ENCODE measurements at places on chromosomes 3 and 15.

GRCh38 chr3:134251731-134252391, 1.2 kb upstream of the RYK start:
- no peak for DNase-seq

DNA sequence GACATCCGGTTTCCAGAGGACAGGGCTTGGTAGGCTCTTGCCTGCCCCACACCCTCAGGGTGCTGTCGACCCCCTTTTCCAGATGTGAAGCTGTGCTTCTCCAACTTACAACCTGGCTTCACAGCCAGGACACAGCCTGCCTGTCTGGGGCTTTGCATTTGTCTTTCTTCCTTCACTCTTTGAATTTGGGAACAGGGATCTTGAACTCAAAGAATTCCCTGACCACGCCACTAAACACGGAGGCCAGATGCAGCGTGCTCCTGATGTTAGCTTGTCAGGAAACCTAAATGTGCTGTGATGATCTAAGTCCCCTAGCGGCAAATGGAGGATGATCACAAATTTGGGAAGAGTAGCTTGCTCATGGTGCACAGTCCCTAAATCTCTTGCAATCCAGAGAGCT, 244.8 kb upstream of the RGMA start:
- no peak for DNase-seq

- DNase-seq = no peak
Measured at GRCh38 chr3:37712421-37712820, 149.3 kb upstream of the CTDSPL start.

- no peak for DNase-seq
Measured at GRCh38 chr15:33442449-33442848, 131.7 kb downstream of the RYR3 start.

DNA sequence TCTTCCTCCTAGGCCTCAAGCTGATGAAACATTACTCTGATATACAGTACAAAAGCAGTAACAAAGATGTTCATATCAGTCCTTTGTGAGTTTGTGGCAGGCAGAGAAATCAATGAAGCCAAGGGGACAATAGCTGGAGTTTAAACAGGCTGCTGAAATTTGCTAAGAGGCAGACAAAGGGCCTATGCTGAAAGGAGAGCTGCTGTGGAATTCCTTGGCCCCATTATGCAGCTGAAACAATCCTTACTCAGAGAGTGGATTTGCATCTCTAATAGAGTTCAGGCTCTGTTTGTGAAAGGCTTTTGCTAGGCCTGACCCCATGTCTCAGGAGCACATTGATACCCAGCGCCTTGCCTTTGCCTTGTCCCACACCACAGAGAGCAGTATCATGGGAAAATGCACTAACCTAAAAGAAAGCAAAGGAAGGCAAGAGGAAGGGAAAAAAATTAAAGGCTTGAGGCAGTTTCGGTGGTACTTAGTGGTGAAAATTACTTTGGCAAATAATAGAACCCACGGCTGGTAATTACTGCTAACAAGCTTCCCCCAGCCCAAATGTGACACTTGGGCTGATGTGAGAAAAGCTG, 195.0 kb upstream of the EPHA3 start:
- no peak for DNase-seq

- DNase-seq = no peak
Measured at GRCh38 chr3:47580481-47580880, 1.8 kb upstream of the CSPG5 start.

DNA sequence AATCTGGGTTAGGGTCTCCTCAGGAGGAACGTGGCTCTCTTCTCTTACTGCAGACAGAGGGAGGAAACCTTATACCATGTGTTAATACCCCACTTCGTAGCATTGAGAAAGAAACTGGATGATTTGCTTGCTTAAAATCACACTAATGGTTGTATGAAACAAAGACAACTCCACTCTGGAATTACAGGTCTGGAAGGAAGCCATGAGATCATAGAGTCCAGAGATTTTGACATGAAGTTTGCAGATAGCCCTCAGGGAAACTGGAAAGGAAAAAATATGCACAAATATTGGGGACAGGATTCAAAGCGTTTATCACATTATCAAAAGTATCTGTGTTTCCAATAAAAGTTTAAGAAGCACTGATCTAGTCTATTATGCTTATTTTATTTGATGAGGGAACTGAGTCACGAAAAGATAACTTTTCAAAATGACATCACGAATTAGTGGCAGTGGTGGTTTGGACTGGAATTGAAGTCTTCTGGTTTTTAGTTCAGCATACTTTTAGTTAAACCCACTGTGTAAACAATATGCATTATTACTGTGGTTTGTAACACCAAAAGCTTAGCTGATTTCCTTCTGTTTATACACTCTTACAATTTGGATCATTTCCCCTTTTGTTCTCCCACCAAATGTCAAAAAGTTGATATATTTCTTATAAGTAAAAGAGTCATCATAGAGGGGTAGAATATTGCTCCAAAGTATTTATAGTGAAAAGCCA, 16.8 kb downstream of the FGF7 start:
- DNase-seq = no peak

DNA sequence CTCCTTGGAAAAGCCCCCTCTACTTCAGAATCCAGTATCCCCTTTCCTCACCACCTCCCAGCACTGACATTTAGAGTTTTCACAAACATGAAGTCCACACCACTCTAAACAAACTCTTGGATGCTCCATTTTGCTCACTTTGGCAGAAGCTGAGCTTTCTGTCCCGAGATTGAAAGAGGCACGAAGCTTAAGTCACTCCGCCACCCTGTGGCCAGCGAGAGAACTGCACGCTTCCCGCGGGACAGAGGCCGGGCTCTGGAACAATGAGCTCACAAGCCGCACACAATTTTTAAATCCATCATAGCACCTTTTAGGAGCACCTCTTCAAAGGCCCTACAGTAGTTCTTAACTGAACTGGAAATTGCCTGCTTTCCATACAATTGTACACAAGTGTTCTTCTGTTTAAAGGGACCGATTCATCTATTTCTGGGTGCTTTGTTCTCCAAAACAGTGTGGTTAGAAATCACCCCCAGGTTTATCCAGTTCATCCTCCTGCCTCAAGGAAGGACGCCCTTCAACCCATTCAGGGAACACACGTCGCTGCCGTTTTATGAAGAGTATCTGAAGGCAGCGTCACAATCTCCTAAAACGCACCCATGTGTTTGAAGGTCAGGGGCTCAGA, 226.1 kb downstream of the VPS13C start:
- peak; percentile 50 for DNase-seq

DNA sequence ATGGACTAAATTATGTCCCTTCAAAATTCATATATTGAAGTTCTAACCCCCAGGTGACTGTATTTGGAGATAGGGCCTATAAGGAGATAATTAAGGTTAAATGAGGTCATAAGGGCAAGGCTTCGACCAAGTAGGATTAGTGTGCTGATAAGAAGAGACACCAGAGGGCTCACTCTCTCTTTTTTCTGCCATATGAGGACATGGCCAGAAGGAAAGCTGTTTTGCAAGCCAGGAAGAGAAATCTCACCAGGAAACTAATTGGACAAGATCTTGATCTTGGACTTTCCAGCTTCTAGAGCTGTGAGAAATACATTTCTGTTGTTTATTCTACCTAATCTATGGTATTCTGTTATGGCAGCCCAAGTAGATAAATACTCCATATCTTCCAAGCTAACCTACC, 503.6 kb upstream of the NAALADL2 start:
- no peak for DNase-seq

- DNase-seq = no peak
Measured at GRCh38 chr3:172040981-172041963, 1.9 kb downstream of the FNDC3B start.

DNA sequence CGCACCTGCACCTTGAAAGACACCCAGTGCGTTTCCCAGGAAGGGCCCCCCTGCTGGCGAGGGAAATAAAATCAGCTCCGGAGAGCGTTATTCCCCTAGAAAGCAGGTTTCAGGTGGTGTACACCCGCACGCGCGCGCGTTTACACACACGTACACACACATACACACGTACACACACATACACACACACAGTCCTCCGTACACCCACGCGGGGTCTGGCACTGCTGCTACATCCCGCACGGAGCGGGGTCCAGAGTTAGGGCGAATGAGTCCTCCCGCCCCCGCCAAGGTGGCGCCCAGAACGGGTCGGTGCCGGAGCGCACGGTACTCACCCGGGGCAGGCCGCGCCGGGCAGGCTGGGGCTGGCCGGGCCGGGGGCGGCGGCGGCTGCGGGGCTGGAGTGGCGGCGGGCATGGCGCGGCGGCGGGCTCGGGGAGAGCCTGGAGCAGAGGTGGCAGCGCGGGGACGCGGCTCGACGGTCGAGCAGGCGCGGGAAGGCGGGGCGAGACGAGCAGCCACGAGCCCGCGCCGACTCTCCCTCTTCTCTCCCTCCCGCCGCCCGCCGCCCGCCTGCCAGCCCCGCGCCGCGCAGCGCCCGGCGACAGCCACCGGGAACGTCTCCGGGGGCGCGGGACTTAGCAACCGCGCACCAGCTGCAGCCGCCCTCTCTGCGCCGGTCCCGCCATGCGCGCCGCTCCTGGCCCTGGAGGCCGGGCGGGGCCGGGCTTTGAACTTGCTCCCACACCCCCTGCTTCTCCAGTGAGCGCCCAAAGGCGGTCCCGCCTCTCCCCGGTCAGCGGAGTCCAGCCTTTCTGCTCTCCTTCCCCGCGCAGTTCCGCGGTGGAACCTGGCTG, at the start of gene DCLK3:
TSS of gene DCLK3 (minus strand) at position 704 of the 854 bp plus-strand sequence. CDS start at position 414, 290 bp downstream.
- no peak for DNase-seq

DNA sequence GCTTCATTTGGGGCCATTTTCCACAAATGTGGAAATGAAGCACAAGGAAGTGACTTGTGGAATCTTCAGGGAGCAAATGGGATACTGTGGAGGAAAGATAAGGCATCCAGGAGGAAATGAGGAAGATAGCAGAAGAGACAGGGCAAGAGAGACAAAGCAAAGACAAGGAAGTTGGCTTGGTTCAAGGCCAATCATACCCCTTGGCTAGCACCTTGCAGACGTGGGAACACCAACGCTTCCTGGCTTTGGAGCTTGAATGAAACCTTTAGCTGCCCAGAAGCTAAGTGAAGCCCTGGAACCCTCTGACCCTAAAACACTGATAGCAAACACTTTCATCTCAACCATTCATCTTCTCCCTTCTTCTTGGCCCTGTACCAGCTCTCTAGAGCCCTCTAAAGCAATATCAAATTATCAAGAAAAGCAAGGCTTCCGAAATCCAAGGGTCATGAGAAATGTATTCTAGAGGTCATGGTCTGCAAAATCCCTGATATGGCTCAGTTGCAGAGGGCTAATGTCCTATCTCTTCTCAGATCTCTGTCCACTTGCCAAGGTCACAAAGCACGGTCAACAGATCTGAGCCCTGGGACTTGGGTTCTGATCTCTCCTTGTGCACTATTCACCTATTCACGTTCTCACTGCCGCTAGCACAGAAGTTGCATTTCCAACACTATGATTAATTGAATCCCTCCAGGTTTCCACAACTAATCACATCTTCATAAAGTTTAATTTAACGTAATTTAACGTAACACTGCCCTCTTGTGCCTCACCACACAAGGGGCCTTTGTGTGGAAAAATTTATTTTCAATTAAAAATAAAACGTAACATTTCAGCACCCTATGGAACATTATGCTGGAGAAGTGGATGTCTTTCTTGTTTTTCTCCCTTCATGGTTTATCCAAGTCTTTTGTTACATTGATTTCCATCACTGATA, 557.6 kb upstream of the ADAMTS9 start:
- no peak for DNase-seq

DNA sequence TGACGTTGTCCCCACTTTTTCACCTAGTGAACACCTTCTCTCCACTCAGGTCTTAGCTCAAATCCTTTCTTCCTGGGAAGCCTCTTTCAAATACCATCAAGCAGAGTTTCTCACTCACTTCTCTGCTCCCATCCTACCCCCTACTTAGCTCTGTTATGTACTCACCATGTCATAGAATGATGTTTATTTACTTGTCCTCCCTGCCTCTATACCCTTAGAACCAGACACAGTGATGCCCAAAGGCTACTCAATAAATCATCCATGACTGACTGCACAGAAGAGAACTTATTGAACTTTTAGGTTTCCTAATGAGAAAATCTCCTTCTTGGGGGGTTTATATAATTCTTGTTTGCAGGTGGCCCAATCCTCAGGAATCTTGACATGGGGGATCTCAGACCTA, 154.2 kb downstream of the SSR3 start:
- DNase-seq = no peak

- DNase-seq = no peak
Measured at GRCh38 chr15:70291305-70292075, 193.8 kb upstream of the TLE3 start.

GRCh38 chr3:127399154-127399553, 111.3 kb upstream of the PRR20G start:
- DNase-seq = no peak

DNA sequence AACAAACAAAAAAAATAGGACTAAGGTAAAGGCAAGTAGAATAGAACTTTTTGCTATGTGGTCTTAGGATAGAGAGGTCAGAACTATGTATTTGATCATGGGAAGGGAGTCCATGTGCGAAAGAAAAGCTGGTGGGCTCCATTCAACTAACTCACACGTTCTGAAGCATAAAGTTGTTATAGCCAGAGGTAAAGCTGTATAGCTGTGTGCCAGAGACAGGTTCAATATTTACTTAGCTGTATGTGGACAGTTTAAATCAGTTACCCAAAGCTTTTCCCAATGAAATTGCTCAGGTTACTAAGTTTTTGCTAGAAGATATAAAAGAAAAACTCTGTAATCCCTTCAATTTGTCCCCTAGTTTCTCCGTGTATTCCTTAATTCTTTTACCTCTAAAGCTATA, 37.8 kb downstream of the ADGRG7 start:
- no peak for DNase-seq

DNA sequence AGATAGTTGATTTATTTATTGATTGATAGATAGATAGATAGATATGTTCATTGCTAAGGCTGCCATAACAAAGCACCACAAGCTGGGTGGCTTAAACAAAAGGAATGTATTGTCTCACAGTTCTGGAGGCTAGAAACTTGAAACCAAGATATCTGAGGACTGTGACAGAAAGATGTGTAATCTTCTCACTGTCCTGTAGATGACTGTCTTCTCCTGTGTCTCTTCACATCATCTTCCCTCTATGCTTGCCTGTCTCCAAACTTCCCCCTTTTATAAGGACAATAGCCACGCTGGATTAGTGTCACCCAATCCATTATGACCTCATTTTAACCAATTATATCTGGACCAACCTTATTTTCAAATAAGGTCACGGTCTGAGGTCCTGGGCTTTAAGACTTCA, 40.9 kb downstream of the GNB4 start:
- DNase-seq = no peak

GRCh38 chr15:73982222-73982962, 9.7 kb downstream of the STOML1 start:
- no peak for DNase-seq

GRCh38 chr3:123239756-123240155, 38.0 kb downstream of the SEC22A start:
- DNase-seq = no peak

DNA sequence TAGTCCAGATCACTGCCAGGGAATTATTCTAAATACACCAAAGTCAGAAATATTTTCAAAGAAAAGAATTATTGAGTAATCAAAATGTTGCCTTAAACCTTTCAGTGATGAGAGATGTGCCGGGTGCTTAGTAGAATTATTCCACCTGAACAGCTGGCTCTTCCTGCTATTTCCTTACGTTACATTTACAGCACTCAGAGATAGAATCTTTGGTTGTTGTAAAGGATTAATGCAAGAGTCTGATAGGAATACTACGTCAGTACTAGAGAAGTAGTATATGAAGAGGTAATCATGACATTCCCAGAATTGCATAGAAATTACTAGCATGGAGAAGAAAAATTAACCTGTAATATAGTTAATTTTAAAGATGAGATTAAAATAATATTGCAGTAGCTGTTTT, 50.9 kb upstream of the ZDHHC23 start:
- no peak for DNase-seq

GRCh38 chr3:132134611-132135010, 99.8 kb upstream of the CPNE4 start:
- no peak for DNase-seq
